ENCODE measurements at places on chromosomes 2 and 18.

DNA sequence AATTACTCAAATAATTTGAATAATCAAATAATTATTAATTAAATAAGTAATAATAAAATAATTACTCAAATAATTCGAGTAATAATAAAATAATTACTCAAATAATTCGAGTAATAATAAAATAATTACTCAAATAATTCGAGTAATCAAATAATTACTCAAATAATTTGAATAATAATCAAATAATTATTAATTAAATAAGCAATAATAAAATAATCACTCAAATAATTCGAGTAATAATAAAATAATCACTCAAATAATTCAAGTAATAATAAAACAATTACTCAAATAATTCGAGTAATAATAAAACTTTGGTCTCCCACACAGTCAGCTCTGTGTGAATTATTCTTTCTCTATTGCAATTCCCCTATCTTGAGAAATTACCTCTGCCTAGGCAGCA is 30.0 kb upstream of the LINC00305 start:
- DNase-seq = no peak

- no peak for DNase-seq
Observed at GRCh38 chr18:8694891-8695290, 10.5 kb upstream of the MTCL1 start.

- no peak for DNase-seq
Observed at GRCh38 chr2:43609290-43609918, 13.6 kb upstream of the THADA start.

- no peak for DNase-seq
Observed at GRCh38 chr18:44702594-44702993, 21.9 kb downstream of the SETBP1 start.

DNA sequence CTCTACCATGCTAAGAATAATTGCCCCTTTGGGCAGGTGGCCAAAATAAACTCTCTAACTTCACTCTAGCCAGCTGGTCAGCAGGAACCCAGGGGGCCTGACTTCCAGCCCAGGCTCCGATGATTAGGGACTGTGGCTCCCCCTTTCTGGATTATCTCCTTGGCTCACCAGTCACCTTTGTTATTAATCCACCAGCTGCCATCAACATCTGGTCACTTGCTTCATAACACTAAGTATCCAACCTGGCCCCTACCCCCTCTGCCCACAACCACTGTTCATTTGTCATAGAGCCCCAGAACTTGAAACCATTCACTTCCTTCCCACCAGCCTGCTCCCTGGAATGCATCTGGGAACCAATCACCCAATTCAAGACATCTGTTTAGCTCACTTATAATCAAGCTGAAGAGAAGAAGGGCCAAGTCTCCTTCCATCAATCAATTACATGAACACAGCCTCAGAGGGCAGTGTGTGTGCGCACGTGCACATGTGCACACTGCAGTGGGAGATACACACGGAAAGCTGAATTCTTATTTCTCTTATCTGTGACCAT is 215.1 kb downstream of the ALK start:
- peak; percentile 94 for DNase-seq

- DNase-seq = no peak
Observed at GRCh38 chr18:9771261-9771976, 63.3 kb downstream of the RAB31 start.
